ENCODE measurements at places on chromosomes 7 and 10.

DNA sequence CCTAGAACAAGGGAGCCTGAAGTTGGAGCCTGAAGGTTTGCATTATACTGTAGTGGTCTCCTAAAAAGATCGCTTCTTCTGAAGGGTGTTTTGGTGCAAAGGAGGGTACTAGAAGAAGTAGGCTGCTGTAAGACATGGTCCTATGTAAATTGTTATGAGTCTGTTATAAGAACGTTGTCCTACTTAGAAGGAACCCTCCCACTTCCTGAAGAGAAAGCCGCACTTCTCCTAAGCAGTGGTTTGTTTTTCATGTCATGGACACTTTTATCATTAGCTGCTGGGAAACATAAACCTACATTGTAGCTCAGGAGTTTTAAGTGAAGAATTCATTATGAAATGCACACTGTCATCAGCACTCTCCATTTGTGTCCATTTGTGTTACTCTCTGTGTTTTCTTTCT, 129.1 kb upstream of the ITGB1 start:
- no peak for DNase-seq

DNA sequence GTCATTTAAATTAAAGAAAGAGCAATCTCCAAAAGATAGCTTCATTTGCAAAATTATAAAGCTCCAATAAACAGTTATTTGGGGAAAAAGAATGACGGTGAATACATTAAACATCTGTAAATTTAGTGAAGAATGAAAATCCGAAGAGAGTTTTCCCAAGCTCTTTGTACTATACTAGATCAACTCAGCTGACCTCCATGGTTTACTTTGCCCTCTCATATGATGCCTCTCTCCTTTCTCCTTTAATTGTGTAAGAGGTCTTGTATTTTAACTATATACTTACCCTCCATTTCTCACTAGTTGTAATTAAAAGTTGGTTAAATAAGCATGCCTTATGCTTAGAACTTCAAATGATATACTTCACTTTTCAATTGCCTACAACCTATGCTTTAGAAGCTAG, 125.8 kb downstream of the CACNA2D1 start:
- no peak for DNase-seq

DNA sequence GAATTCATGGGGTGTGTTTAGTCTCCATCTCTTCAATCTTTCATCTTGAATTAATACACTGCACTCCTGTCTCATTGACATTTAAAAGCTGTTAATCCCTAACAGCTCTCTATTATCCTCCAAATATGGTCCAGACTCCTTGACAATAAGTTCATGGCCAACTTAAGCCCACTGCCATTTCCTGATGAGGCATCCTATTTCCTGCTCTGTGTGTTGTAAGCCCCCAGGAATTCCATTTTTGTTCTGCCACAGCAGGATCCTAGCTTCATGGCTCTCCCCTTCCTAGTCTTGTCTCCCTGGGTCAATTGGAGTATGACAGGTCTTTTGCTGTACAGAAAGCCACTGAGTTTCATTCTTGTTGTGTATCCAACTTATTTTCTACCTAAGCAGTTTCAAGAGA, 218.8 kb downstream of the OTUD1 start:
- DNase-seq = no peak

- no peak for DNase-seq
Observed at GRCh38 chr10:58414270-58415041, 29.2 kb downstream of the TFAM start.

GRCh38 chr7:129388333-129389098, 45.7 kb upstream of the STRIP2 start:
- DNase-seq = no peak

- no peak for DNase-seq
Observed at GRCh38 chr7:130090745-130091532, 20.6 kb downstream of the KLHDC10 start.

DNA sequence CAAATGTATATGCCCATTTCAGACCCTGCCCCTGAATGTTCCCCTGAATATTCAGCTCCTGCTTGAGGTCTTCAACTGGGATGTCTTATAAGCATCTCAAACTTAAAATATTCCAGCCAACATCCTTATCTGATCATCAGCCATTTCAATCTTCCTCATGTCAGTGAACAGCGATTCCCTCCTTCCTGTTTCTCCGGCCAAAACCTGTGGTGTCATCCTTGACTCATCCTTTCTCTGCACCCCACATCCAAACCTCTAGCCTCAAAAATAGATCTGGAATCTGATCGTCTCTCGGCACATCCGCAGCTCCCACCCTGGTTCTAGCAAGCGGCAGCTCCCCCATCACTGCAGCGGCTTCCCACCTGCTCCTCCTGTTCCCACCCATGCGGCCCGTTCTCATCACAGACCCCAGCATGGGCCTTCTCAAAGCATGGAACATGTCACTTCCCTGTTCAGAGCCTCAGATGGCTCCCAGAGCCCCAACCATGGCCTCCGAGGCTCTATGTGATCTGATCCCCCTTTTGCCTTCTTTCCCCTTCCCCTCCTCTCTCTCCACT, 165.7 kb downstream of the HECW1 start:
- no peak for DNase-seq

DNA sequence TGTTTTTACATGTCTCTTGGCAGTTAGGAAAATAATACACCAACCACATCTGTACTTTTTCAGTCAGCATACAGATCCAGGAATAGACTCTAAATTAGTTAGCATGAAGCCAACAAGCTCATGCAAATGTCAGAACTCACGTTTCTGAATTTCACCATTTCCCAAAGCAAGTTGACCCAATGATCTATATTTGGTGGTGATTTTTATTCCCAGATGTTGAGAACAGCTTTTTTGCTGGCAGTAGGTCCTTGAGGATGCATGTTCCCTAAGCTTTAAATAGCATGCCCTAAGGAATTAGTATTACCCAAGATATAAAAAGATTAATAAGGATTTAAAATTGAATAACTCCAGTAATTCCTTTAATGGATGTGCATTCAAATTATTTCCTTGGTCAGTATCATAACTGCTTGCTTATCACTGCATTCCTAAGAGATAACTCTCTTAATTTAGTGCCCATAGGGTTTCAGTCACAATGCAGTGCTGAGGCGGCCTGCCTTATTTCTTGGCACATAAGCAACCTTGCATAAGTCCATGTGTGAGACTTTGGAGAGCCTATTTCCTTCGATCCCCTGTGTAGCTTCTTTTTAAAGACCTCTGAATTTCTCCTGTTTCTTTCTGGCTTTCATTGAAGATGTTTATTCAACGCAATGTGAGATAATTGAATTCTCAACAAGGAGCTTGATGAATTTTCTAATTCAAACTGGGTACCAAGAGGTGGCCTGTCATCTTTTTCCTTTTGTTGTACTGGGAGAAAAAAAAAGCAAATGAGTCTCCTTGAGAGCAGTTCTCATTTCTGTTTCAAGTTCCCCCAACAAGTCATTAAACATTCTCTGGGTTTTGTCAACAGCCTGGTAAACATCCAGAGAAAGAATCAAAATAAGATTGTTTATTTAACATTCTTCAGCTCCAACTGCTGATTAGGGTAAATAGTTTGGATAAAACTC, 135.3 kb upstream of the MEOX2 start:
- no peak for DNase-seq

DNA sequence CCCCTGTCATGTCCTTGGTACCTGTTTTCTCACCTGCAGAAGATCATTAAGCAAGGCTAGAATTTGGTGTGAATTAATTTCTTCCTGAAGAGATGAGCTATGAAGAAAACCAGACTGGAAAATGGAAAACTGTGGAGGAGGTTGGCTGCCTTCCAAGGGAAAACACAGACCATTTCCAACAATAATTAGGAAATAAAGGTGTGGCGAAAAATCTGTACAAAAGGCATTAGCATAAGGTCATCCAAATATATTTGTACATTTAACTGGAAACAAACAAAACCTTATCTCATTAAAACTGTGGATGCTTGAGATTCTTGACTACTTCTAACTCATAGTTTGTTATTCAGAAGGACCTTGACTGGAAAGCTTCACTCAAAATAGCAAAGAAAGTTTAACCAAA, 1.7 kb downstream of the STN1 start:
- no peak for DNase-seq

DNA sequence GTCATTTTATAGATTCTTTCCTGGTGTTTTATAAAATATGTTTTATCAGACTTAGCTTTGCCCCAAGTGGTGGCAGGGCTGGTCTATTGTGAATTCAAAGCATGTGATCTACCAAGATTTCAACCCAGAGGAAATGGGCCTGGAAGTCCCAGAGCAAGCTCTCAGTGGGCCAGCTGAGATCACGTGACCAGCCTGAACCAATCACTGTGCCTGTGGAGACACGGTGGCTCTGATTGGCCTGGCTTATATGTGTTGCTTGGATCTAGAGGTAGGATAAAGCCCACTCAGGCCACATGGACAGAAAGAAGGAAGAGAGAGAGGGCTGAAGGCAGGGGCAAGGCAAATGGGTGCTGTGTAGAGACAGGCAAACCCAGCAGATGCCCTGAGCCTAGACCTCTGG, 65.5 kb upstream of the GATA3 start:
- no peak for DNase-seq

- no peak for DNase-seq
Observed at GRCh38 chr10:111999205-111999914, 184.2 kb downstream of the GPAM start.

GRCh38 chr10:73166972-73167371, 836 bp downstream of the ECD start:
- DNase-seq = no peak

DNA sequence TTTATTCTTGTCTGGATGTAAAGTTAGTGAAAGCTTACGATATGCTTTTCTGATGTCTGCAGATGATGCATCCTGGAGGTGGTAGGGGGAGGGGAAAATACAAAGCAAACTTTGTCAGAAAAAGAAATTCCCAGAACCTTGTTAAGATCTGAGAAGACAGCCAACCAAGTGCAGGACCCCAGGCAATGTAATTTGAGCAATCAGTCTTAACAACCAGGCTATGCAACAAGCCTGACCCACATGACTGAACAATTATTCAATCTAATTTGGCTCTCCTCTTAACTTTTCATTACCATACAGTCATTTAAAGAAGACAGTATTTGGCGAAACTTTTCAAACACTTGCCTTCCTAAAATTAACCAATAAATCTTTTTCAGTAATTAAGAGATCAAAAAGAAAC, 74.5 kb downstream of the DNAJC1 start:
- no peak for DNase-seq

DNA sequence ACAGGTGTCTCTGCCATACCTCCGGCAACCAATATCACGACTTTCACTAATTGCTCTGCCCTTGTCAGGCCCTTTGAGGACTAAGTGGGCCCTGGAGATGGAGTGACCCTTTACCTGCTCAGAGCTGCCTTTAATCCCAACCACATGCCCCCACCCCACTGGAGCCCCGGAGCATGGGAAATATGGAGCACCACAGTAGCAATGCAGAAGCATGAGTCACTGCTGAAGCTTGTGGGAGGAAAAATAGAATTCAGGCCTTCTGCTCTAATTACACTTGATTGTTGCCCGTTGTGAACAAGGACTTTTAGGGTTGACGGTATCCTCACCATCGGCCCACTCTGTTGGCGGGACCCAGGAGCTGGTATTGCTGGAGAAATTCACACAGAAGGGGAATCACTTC, 52.5 kb upstream of the FRMD4A start:
- no peak for DNase-seq

GRCh38 chr7:26187380-26188205, 13.0 kb downstream of the HNRNPA2B1 start:
- no peak for DNase-seq

DNA sequence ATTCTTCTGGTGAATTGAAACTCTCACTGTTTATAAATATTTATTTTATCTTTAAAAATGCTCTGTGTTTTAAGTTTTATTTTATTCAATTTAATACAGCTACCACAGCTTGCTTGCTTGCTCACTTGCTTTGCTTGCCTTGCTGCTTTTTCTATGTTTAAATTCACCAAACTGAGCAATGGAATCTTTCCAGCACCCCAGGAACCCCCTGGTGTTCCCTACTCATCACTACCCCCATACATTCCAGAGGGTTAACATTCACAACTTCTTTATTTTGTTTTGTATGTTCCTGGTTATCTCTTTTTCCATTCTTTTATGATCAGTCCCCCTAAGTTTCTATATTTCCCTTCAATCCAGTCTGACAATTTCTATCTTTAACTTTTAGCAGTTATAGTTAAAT, 166.5 kb upstream of the COL1A2 start:
- DNase-seq = no peak

- DNase-seq = no peak
Observed at GRCh38 chr10:104641937-104642657, 1.0 kb downstream of the SORCS3 start.

DNA sequence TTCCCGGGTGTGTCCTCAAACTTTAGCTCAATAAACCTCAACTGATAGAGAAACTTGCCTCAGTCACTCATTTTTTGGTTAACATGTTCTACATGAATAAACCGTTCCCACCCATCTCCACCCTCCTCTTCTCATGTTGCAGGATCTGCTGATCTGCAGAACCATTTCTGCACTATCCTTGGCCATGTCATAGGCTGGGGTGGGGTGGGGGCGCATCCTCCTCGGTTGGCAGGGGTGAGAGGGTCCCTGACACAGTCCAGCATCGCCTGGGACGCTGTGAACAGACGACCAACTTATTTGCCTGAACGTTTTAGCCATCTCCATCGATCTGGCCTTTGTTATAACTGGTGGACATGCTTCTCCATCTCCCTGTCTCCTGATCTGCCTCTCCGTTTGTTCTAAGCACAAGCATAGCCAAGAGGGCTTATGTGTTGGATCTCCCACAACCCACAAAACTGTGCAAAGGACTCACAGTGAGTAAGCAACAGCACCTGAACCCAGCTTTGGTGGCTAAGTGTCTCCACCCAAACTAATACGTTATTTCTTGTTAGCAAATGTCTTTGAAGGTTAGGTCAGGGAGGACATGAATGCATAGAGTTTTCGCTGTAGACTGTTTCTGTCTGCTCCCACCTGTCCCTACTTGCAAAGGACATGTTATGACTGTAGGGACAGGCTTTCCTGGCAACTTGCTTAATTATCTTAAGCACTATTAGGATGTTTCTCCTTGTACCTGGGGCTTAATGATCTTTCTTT, 51.7 kb downstream of the PRKCQ start:
- DNase-seq = no peak

DNA sequence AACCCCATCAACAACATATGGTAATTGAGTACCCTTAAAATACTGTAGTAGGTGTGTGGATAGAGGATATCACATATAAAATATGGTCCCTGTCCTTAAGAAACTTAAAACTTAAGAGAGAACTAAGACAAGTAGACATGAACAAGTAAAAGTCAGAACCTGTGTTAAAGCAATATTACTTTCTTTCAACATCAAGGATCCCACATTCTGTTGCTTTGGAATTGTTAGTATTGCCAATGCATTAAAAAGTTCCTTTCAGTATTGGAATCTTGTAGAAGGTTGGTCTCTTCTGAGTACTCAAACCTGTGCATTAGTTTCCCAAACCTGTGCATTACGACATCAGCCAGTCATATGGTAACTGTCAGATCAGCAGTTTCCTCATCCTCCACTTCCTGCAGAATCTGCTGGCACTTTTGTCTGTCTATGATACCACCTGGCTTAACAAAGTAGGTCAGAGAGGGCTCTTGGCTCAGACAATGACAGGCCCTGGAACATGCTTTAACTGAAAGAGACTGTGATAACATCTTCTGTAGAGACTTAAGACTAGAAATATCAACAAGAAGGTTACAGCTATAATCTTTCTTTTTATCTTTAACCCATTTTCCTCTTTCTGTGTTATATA, 56.5 kb downstream of the CCDC71L start:
- peak; percentile 41 for DNase-seq

Data from inflammatory macrophage treated with lipopolysaccharide for 4 hours (primary cell).